ENCODE measurements at places on chromosomes 5 and 9.

- DNase-seq = no peak
These were observed 15.8 kb downstream of the SH3GLB2 start for GRCh38 chr9:129012343-129012742.

GRCh38 chr5:149584121-149584520, 2.8 kb downstream of the ARHGEF37 start:
- DNase-seq = no peak

- no peak for DNase-seq
These were observed 30.7 kb downstream of the EXOC3 start for GRCh38 chr5:473551-474192.

GRCh38 chr5:55438998-55439397, 95.8 kb downstream of the PLPP1 start:
- no peak for DNase-seq

DNA sequence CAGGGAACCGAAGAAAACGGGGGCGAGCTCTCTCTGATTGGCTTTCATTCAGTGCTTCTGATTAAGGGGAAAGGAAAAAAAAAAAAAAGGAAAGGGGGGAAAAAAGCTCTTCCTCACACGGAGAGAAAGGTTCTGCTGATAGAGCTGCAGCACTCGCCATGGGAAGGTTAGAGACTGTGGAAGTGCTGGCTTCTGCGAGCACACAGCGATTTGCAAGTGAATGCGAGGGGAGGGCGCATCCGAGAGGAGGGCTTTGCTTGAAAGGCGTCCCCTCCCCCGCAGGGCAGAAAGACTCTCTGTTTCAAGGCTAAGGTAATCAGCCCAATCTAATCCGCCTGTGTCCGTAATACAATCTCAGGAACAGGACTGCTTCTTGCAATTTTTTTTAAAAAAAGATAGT, at the start of gene CDH10:
Gene CDH10, minus strand, starts transcription at position 218 of the 400 bp plus-strand sequence. CDS start 51,488 bp downstream, outside the sequence.
- DNase-seq = no peak

GRCh38 chr5:151086905-151087360, 6.1 kb upstream of the TNIP1 start:
- DNase-seq = no peak

DNA sequence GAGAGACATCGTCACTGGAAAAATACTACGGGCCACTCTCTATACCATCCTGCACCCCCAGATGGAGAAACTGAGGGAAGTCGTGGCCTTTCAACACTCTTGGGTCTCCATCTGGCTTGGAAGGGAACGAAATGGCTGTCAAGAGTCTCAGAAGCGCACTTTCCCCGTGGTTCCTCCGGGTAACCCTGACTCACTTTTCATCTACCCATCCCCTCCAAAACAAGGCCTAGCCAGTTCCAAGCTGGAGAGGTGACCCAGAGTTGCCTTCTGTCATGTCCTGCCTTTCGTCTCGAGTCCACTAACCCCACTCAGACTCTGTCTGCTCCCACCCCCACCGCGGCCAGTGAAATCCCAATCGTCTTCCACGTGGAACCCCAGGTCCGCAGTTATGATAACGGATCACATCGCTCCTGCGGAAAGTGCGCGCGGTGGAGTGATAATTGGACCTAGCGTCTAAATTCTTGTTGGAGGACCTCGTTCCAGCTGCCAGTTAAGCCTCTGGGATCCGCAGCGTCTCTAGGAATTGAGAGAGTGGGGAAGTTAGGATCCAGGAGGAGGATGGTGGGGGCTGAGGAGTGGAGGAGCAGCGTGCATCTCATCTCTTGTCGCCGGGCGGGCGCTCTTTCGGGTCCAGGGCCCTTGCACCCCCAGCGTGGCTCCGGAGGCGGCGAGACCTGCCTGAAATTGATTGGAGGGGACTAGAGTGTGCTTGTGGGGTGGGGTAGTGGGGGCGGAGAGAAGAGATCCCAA, 4.6 kb downstream of the CDKN2A start:
- no peak for DNase-seq

DNA sequence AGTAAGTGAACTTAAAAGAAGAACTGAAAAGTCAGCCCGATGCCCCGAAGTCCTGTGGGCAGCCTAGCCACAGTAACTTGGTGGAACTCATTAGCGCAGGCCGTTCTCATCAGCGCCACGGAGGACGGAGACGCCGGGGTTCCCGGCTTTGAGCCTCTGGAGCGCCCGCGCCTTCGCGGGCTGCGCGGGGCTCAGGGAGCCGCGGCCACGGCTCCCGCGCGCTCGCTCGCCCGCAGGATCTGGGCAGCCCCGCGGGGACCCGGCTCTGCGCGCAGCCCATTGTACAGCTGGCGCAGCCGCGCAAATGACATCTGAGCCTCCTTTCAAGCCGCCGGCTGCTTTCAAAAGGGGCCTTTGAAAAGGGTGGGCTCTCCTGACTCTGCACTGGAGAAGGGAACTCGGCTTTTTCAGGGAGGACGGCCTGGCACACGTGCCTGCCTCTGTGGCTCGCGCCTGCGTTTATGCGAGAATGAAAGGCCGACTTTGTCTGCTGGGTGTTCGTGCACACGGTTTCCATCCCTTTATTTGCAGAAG, 40.7 kb downstream of the TLR4 start:
- DNase-seq = no peak

DNA sequence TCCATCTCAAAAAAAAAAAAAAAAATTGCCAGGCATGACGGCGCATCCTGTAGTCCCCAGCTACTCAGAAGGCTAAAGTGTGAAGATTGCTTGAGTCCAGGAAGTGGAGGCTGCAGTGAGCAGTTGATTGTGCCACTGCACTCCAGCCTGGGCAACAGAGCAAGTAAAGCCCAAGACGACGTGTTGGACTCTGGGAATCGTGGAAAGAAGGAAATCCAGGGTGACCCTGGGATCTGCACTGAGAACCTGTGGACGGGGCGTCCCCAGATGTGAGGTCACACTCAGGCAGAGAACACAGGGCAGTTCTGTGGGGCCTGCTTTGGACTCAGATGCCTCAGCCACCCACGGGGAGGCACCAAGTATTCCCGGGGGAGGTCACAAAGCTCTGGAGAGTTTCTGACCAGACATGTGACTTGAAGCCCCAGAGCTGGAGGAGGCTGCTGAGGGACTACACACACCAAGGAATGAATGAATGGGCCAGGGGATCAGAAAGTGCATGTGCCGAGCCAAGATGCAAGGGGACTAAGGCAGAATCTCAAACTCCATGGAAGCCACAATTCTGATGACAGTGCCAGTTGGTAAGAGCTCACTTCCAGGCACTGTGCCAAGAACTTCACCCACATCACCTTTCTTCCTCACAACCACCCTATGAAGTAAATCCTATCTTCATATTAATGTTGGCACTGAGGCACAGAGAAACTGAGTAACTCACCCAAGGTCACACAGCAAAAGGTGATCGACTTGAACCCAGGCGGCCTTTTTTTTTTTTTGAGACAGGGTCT, 12.9 kb downstream of the DYNC2I2 start:
- no peak for DNase-seq

DNA sequence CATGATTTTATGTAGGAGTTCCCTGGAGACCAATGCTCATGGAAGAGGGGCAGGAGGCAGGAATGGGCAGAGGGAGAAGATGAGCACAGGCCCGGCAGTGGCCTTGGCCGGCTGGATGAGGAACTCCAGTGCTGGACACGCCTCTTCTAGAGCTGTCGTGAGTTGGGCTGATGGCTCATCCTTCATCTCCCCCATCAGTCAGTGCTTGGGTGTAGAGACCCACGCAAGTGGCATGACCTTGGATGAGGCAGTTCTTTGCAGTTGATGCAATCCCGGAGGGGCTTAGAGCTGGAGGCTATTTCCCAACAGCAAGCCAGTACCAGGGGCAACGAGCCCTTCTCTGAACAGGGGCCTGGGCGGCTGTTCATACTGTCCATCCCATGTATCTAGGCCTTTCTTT, 25.5 kb upstream of the ARAP3 start:
- no peak for DNase-seq

DNA sequence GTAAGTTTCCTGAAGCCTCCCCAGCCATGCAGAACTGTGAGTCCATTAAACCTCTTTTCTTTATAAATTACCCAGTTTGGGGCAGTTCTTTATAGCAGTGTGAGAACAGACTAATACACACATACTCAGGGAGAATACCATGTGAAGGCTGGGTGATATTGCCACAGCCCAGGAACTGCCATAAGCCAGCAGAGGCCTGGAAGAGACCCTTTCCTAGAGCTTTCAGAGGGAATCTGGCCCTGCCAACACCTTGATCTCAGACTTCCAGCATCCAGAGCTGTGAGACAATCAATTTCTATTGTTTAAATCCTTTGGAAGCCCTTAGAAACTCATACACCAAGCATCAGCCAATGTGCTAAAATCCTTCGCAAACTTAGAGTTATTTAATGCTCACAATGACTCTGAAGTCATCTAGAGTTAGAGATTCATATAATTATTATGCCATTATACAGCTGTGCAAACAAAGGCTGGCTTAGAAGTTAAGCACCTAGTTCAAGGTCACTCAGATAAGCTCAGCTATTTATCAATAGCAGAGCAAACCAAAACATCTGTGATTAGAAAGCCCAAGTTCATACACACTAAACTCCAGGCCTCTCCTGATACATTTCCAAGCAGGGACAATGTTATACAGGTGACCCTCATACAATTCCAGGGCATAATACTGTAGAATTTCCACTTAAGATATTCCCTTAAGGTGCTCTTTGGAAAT, 531.8 kb upstream of the DAP start:
- no peak for DNase-seq

DNA sequence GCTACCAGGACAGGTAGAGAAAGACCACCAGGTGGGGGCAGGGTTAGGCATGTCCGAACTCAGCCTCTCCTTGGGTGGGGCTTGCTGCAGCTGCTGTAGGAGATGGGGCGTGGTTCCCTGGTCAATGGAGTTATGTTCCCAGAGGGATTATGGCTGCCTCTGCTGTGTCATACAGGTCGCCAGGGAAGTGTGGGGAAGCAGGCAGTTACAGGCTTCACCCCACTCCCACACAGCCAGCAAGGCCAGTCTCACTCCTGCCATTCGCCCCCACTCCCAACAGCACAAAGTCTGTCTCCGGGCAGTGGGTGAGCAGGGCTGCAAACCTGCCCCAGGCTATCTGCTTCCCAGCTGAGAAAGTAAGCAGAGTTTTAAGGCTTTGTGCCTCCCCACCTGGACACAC, 20.0 kb upstream of the CEP72 start:
- no peak for DNase-seq

GRCh38 chr5:64384765-64385164, 121.0 kb upstream of the RGS7BP start:
- no peak for DNase-seq

- no peak for DNase-seq
These were observed 4.3 kb downstream of the CDHR2 start for GRCh38 chr5:176553260-176554085.

- DNase-seq = no peak
These were observed 304.4 kb upstream of the KIF2A start for GRCh38 chr5:62001640-62002039.

GRCh38 chr9:111743275-111743674, 51.5 kb downstream of the SHOC1 start:
- no peak for DNase-seq

DNA sequence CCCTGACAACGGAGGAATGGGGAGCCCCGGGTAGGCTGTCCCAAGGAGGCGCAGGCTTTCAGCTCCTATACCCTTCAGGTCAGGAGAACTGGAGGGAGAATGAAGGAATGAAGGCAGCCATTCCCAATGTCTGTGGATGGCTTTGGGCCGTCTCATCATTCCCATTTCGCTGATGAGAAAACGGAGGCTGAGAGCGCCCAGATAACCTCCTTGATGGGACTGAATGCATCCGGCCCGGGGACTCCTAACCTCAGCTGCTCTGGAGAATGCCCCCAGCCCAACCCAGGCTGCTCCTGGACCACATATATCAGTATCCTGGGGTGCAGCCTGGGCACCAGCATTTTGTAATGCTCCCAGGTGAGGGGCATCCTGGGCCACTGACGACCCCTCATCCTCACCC, 52.6 kb upstream of the RNU6ATAC start:
- DNase-seq = no peak

DNA sequence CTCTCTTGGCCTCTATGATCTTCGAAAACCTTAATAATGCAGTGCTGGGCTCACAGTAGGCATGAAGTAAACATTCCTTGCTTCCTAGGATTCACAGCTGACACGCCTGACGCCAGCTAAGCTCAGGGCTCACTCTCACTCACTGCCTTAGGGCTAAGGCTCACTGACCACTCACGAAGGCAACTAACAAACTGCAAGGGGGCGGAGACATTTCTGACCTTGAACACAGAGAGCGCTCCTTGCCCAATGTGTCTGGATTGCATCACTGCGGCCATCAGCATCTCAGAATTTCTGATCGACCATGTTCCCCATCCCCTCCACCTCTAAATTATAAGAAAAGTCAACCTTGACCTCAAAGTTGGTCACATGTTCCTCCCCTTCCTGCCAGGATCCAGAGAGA, 372.6 kb downstream of the EBF1 start:
- no peak for DNase-seq

DNA sequence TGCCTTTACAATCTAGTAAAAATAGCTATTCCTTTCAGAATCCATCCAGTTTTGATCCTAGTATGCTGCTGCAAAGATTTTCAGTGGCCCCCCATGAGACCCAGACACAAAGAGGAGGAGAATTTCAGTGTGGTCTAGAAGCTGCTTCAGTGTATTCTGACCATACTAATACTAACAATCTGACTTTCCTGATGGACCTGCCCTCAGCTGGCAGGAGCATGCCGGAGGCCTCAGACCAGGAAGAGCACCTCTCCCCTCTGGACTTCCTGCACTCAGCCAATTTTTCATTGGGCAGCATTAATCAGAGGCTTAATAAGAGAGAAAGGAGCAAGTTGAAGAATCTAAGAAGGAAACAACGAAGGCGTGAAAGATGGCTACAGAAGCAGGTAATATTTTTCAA, 48.5 kb downstream of the RNF180 start:
- DNase-seq = no peak

DNA sequence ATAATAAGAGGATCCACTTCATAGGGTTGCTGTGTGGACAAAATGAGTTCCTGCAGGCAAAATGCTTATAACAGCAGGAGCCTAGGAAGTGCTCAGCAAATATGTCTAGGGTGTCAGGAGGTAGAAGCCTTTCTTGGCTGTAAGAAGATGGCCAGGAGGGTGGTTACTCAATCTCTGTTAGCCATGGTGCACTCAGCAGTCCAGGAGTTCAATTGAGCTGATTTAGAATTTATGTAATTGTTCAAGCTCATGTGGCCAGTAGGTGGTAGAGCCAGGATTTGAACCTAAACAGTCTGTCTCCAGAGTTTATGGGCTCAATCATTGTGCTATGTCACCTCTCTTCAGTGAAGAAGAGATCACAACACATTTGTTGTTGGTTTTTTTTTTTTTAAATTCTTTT, 381.2 kb downstream of the KIF4B start:
- no peak for DNase-seq

- no peak for DNase-seq
These were observed 45.2 kb upstream of the HMCN2 start for GRCh38 chr9:130220352-130220751.

- no peak for DNase-seq
These were observed 52.5 kb upstream of the PRLR start for GRCh38 chr5:35282810-35283209.

- no peak for DNase-seq
These were observed 120.8 kb upstream of the ZNF608 start for GRCh38 chr5:124867137-124867704.

DNA sequence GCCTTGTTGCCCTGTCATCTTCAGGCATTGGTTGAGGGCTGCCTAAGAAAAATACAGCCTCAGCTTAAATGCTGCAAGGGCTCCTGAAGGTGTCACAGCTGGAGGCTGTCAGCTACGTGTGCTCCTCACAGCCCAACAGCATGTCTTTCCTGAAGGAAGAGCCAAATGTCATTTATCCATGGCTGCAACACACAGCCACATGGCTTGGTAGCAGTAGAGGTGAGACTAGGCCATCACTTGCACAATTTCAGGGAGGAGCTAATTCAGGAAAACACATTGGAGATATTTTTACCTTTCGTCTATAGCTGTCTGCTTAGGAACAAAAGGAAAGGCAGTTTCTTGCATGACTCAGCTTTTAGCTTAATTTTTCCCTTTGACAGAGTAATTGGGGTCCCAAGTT, 260.7 kb downstream of the SYK start:
- DNase-seq = no peak
